ENCODE measurements at places on chromosomes 12 and 14. TPM values are rescaled to one million over a fixed set of nuclear protein-coding genes. Genes with fewer than 3 reads are reported as not detected.

- no peak for DNase-seq
Measured at GRCh38 chr12:118526255-118527095, 150.1 kb downstream of the SUDS3 start.

DNA sequence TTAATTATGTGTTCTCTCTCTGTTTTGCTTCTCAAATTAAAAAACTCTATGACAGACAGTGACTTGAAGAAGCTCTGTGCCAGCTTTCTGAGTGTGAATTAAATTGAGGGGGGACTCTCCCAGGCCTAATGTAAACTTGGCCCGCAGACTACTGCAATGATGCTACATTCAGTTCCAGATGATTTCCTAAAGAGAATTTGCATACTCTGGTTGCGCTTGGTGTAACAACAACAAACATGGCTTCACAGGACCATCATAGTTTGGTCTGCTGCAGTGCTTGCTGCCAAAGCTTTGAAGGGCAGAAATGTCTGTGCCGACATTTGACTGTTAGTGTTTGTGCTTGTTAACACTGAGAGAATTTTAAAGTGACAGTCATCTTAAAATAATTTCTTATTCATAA is 25.0 kb downstream of the CFAP54 start:
- no peak for DNase-seq

DNA sequence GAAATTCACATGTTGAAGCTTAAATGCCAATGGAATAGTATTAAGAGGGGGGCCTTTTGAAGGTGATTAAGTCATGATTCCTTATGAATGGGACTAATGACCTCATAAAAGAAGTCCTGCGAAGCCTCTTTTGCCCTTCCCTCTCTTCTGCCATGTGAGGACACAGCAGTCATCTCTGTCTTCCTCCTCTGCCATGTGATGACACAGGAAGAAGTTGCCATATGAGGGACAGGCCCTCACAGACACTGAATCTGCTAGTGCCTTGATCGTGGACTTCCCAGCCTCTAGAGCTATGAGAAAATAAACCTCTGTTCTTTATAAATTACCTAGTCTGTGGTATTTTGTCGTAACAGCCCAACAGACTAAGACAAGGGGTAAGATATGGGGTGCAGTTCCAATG is 100.7 kb downstream of the VCPKMT start:
- no peak for DNase-seq

DNA sequence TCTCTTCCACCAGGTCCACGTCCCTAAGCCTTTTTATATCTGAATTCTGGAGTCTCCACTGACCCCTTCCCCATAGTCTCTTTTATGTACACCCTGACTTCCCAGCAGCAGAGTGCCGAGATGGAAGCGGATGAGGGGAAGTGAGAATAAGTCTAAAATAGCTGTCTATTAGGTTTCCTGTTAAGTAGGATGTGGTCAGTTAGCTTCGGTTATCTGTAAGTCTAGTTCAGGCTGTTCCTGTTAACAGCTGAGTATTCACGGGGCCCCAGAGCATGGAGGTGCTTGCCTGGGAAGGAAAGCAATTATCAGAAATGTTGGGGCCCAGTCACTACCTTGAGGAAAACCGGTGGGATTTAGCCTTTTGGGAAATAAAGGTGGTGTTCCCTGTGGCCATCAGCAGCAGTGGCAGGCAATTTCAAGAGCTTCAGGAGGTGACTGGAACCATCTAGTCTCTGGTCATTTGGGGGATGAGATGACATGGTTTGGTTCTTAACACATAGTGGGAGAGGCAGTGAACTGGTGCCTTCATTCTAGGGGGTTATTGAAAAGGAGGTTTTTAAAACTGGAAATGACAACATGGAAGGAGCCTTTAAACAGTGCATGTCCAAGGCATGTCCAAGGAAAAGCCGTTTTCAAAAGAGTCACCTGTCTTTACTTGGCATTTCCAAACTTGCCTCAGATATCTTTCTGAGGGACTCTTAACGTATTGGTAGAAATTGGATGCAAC is 21.8 kb downstream of the CHST11 start:
- DNase-seq = no peak

The SOX5 gene
- total RNA-seq = 7.6 TPM

GRCh38 chr14:52369305-52369801 is 55.2 kb downstream of the PTGER2 start:
- peak; percentile 38 for DNase-seq

The KRT6C gene
- not detected for total RNA-seq

The AICDA gene
- total RNA-seq = not detected

The ALDH1L2 gene
- total RNA-seq = 7.4 TPM

DNA sequence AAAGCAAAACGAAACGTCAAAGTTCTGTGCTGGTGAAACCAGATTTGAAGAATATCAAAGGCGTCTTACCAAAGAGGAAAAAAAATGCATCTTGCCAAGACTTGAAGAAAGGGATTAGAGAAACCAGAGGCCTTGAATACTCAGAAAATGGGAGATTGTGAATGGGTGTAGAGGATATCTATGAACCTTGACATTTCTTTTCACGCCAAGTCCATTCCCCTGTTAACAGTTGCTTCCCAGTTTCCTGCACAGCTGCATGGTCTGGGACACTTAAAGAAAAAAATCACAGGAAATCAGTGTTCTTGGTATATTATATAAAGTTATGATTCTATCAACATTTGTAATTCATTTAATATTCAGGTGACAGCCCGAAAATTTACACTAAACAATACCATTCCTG is 1.4 kb upstream of the GTF2A1 start:
- DNase-seq = no peak

The GPD1 gene
- 150 TPM for total RNA-seq

The RHEBL1 gene
- 0.41 TPM for total RNA-seq

DNA sequence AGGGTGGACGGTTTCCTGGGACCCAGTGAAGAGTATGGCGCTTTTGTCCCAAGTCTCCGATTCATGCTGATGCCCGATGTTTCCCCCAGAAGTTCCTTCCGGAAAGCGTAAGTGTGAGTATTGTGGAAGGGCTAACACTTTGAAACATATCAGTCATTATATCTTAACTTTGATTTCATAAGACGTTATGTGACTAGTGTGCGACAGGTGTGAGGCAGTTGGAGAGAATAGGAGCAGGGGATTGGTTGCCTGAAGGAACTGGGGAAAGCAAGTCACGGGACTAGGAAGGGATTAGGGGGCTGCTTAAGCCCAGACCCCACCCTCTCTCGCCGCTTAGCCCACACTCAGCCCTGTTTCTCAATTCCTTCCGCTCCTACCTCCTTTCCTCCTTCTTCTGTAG is 154.9 kb downstream of the CHST11 start:
- no peak for DNase-seq

- no peak for DNase-seq
Measured at GRCh38 chr14:59831121-59831730, 39.4 kb downstream of the RTN1 start.

- no peak for DNase-seq
Measured at GRCh38 chr12:1262011-1262410, 271.0 kb downstream of the ERC1 start.

The EP400 gene
- 15.7 TPM for total RNA-seq

DNA sequence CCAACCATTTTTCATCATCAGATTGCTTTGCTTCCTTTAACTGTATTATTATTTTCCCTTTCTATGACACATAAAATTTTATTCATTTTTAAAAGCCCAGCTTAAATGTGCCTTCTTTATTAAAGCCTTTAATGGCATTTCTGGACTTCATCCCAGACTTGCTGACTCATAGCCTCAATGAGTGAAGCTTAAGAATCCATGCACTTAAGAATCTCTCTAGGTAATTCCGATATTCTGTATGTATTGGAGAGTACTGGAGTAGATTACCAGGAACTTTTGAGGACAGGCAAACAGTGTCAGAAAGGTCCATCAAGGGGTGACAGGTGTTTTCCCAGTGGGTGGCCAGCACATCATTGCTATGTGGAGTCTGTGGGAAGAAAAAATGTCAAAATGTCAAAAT is 107.9 kb downstream of the PTPRQ start:
- no peak for DNase-seq

DNA sequence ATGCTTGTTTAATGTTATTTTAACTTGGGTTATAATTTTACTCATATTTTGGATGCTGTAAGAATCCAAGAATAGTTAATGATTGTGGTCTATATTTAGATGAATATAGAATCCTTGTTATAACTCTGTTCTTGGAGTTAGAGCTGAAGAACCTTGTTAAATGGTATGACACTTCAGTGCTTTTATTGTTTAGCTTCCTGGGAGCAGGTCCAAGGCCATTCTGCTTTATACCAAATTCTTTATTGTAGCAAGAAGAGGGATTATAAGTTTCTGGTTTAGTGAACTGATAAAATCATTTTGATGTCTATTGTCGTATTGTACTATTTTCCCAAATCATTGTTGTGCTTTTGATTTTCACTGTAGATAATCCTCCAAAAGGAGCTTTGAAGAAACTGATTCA is 69.4 kb downstream of the MIA2 start:
- DNase-seq = no peak

The P2RX2 gene
- not detected for total RNA-seq

- no peak for DNase-seq
Measured at GRCh38 chr14:58625438-58625837, 12.3 kb upstream of the DACT1 start.

DNA sequence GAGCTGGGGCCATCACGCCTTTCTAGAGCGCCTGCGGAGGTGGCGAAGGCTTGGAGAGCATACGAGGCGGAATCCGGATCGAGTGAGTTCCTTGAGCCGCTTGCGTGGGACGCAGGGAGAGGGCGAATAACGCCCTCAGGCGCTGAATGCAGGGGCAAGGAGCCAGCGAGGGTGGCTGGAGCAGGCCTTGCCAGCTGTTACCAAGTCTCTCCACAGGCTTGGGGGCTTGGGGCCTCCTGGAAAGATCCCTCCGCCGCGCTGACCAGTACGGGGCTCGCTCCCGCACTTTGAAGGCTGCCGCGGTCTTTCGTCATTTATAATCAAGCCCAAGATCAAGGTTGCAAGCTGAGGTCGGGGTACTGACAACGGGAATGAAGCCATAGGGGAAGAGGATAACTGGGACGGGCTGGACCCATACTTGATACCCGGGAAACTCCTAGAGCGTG is 1.2 kb downstream of the FLRT2 start:
- DNase-seq = peak; percentile 69

The LHX5 gene
- total RNA-seq = not detected

All from left cardiac atrium (tissue), 4 donors.